HCEC 1CT (cell line): ENCODE measurements at places on chromosomes 5 and 9.
A peak's percentile ranks its signal among the peaks of the same experiment; 100 is the strongest.

- DNase-seq, result no peak
Observed at GRCh38 chr5:143059976-143060765, 290.0 kb downstream of the ARHGAP26 start.

- DNase-seq, result no peak
Observed at GRCh38 chr9:110220809-110221208, 12.8 kb upstream of the C9orf152 start.

DNA sequence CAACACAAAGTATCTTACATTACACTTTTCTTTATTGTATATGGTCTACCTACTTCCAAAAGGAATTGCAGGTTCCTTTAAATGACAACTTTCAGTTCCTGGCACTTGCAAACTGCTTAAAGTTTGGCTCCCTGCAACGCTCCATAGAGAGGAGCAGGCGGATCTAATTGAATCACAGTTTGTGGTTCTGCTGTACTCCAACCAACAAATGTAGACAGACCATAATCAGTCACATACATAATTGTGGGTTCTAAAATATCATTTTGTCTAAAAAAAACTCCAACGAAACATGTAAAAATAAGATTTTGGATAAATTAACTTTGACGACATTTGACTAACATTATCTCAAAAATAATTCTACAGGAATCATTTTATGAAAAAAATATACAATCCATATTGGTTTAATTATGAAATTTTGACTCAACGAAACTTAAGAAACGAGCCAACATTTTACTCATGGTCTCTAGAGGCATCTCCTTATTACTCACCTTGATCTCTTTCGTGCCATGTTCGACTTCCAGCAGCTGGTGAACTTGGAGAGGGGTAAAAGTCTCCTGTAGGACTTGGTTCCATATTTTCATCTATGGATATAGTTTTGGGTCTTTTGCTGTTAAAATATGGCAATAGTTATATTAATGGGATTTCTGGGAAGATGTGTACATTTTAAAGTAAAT is 167.6 kb downstream of the NFIB start:
- no peak for DNase-seq

- peak; percentile 44 for DNase-seq
Observed at GRCh38 chr5:82174128-82174918, 103.8 kb downstream of the RPS23 start.

DNA sequence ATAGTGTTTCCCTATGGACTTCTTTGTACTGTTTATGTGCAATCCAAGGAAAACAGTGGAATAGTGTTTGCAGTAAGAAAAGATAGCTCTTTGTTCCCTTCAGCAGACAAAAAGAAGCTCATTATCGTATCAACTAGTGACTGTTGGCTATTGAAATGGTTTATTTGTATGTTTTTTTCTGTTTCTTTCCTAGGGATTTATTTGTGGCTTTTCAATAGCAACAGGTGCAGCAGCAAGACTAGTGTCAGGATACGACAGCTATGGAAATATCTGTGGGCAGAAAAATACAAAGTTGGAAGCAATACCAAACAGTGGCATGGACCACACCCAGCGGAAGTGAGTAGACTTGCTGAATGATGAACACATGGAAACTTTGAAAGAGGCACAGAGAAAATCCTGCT is 65.1 kb downstream of the SLC44A1 start:
- DNase-seq, result no peak

DNA sequence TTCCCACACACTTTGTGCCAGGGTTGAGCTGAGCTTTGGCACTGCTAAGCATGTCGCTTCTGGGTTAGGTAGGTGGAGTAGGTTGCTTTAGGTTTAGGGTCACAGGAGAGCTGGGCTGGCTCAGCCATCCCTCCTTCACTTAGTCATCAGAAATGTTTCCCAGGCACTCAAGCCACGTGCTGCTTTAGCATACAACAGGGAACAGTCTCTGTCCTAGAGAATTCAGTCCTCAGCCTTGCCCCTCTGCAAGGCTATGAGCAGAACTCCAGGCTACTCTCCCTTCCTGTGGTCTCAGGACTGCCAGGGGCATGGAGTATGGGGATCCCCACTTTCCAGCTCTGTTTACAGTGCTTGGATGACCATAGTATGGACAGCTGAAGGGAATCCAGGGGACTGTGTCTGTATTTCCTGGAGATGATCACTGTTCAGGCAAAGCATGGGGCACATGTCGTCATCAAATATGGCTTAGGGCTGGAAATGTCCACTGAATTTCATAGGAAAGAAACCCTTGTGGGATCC is 7.5 kb upstream of the ANKRD33B start:
- DNase-seq, result peak; percentile 64

GRCh38 chr5:116681334-116682013 is 106.9 kb upstream of the SEMA6A start:
- DNase-seq, result no peak

GRCh38 chr5:95697781-95698681 is 15.2 kb upstream of the SPATA9 start:
- no peak for DNase-seq

- DNase-seq, result no peak
Observed at GRCh38 chr5:120062515-120062917, 401.6 kb upstream of the PRR16 start.

DNA sequence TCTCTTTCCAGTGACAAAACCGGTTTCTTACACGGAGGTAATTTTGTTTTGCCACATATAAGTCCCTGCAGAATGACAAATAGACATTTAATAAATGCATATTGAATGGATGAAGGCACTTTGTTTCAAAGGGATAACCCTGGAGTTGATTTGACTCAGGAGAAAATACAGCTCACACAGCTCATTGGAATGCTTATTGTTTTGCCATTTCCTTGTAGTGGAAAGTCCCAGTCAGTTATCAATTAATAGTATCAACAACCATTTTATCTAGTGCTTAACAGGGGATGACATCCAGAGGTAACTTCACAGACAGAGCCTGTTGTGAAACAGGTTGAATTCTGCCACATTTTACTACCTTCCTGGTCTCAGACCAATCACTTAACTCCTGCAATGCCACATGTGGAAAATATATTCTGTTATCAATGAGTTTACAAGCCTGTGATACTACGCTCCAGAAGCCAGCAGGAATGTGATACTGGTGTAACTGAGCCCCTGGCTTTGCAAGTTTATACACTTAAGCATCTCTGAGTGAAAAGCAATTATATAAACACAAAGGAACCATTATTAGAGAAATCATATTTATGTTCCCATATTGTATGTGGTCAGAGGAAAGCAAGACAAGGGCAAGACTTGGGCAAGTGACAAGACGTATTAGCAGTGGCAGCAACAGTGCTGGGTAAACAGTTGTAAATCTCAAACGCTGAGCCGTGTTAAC is 123.1 kb upstream of the ANKRD55 start:
- no peak for DNase-seq

GRCh38 chr9:96484521-96484931 is 34.6 kb downstream of the HABP4 start:
- DNase-seq, result peak; percentile 22

DNA sequence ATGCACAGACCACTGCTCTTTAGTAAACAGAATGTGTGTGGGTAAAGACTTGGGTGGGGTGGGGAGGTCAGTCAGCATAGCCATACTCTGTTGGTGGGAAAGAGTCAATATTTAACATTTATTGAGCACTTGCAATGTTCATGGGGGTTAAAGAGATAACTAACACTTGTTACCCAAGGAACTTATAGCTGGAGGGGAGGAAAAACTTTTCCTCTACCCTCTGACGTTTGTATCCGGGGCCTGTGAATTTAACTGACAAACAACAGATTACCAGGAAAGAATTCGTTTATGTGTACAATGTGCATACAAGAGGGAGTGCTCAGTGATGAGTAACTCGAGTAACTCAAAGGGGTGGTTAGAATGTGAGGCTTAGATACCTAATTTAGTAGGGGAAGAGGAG is 6.8 kb upstream of the CLINT1 start:
- peak; percentile 49 for DNase-seq

GRCh38 chr5:171667341-171668096 is 118.1 kb upstream of the SMIM23 start:
- no peak for DNase-seq

GRCh38 chr5:172090976-172091547 is 84.6 kb upstream of the FBXW11 start:
- DNase-seq, result no peak

DNA sequence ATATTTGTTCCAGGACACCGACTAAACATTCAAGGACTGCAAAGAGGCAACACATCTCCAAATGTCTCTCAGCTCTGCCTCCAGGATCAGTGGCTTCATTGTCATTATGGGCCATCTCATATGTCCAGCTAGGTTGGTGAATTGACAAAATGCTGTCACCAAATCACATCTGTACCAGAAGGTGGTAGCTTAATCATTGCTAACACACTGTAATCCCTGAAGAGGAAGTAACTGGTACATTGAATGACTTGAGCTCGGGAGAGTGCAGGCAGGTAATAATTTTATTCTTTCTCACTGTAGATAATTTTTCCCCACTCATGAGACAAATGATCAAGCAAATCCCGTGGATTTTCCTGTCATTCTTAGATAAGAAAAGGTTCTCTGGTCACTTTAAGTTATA is 169.8 kb downstream of the SEMA6A start:
- no peak for DNase-seq

- no peak for DNase-seq
Observed at GRCh38 chr9:83765376-83765775, 52.2 kb downstream of the GKAP1 start.

DNA sequence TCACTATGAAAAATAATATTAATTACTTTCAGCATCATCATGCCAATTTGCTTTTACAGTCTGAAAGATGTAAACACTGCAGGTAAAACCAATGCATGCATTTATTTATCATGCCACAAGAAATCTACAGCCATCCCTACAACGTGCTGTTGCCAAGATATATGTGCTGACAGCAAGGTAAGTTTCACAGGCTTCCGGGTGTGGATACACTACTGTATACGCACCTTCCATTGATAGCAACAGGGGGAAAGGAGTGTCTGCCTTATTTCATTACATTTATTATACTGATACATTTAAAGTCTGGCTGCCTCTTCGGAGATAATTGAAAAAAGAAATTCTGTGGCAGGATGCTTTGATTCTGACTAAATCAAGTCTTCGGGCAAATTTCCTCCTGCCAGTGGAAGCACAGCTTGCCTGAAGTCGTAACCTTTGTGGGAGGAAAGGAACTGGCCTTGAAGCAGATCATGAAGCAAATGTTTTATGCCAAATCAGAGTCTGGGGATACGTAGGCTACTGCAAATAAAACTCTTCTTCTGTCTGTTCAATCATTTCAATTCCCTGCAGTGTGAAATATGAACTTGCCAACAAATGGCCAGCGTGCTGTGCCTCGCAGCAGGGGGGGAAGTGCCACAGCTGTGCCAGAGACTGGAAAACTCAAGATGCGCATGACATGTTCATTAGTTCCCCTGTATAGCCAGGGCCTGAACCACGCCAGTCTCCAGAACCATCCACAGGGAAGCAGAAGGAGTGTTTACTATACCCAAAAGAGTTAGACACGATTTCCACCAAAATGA is 268.1 kb downstream of the EFNA5 start:
- no peak for DNase-seq

DNA sequence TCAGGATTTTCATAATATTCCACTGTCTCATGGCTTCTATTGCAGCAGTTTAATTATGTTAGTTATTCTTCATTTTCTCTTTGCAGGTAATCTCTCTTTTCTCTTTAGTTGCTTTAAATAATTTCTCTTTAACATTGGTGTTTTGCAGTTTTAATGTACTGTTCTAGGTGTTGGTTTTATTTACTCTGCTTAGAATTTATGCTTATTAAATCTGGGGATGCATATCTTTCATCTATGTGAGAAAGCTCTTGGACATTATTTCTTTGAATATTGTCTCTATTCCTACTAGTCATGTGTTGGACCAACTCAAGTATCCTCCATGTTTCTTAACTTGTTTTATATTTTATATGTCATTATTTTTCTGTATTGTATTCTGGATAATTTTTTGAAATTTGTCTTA is 218.7 kb upstream of the TUT7 start:
- DNase-seq, result no peak

DNA sequence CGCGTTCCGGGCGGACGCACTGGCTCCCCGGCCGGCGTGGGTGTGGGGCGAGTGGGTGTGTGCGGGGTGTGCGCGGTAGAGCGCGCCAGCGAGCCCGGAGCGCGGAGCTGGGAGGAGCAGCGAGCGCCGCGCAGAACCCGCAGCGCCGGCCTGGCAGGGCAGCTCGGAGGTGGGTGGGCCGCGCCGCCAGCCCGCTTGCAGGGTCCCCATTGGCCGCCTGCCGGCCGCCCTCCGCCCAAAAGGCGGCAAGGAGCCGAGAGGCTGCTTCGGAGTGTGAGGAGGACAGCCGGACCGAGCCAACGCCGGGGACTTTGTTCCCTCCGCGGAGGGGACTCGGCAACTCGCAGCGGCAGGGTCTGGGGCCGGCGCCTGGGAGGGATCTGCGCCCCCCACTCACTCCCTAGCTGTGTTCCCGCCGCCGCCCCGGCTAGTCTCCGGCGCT is at the start of gene DAPK1:
Gene DAPK1 (plus strand): TSS at position 264 of the 442 bp plus-strand sequence. CDS start 1,211 bp downstream, outside the sequence.
- no peak for DNase-seq

DNA sequence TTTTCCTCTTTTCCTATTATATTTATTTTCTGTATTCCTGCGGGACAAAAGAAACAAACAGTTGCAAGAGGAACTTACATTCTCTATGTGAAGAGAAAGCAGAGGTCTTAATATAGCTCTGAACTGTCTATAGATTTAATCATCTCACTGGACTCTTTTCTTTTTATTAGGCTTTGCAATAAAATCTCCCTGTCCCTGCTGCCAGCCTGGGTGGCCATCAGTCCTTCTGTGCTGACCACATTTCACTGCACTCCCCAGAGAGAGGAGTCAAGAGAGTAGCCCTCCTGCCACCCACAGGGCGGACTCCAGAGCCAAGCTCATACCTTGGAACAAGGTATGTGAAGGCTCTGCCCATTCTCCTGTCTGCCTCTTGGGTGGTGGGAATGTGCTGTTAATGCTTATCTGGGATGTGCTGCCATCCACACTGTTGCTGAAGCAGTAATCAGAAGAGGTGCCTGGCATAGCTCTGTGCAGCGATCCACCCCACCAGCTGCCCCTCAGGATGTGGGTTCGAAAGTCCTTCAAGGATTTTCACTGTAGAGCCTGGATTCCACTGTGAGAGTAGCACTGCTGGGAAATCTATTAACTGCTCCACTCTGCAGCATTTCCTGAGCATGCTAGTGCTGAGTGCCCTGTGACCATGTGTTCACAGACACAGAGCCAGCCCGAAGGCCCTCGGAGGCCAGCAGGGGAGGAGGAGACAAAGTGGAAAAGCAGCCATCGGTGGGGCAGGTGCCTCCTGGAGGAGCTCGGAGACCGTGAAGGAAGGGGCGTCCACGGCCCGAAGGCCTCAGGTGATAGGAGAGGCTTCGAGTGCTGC is 334.6 kb downstream of the MED10 start:
- DNase-seq, result no peak

- no peak for DNase-seq
Observed at GRCh38 chr5:169886033-169886432, 94.3 kb downstream of the INSYN2B start.

GRCh38 chr5:41193456-41194205 is 19.7 kb downstream of the C6 start:
- DNase-seq, result peak; percentile 20
